Activated CD8-positive, alpha-beta memory T cell treated with anti-CD3 and anti-CD28 coated beads, Interleukin-2, amount 10 ng/mL, durations not matched to agents 7 days and 5 days (primary cell): ENCODE measurements at places on chromosomes 16 and 17. TPM values are rescaled to one million over a fixed set of nuclear protein-coding genes. Genes with fewer than 3 reads are reported as not detected.
A peak's percentile ranks its signal among the peaks of the same experiment; 100 is the strongest.

DNA sequence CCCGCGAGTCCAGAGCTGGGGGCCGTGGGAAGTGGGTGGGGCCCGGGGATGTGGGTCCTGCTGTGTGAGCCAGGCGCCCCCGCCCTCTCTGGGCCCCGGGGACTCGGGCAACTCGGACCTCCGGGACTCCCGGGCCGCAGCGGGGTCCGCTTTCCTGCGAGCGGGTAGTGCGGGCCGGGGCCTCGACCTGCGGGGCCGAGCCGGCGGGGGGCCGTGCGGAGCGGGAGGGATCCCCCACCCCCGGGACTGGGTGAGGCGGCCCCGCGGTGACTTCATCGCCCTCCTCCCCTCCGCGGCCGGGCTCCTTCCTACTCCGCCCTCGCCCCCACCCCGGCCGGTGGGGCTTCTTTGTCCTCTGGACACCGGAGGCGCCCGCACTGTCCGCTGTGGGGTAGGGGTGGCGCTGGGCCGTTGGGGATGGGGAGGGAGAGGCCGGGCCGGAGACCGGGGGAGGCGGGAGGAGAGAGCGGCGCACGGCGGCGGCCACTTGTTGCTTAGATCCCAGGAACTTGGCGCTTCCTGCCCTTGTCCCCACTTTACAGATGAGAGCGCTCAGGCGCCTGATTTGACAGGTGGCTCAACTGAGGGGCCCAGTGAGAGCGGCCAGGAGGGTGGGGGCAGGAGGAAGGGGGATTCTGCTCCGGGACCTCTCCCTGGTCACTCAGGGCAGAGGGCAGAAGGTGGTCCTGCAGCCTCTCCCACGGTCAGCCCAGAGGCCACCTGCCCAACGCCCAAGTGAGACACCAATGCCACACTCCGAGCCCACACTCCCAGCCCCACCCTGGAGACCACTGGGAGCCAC, 874 bp downstream of the CMTM3 start:
- peak; percentile 63 for DNase-seq

DNA sequence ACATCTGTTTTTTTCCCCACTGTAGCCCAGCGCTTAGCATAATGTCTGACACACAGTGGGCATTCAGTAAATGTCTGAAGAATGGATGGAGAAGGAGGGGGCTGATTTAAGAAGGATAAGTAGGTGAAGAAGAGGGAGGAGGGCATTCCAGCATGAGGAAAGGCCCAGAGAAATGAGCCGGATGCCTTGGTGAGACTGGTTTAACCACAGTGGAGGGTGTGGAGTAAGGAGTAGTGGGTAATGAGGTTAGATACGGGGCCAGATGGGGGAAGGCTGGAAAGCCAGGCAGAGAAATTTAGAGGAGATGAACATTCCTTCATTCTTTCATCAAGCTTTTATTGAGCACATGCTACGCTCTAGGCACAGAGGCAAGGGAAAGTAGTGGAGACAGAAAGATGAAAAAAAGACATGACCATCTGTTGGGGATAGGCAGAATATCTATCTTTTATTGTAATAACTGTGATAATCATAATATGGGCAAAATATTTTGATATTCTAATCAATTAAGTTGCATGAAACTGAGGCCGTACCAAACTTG, 43.7 kb upstream of the NFAT5 start:
- no peak for DNase-seq

SOST gene
- not detected for total RNA-seq

KRT36 gene
- total RNA-seq = not detected

PPY gene
- total RNA-seq = not detected

ENPP7 gene
- 0.23 TPM for total RNA-seq

KIF2B gene
- not detected for total RNA-seq
